T1000 (cell line): ENCODE measurements at places on chromosomes 2 and 18.

- no peak for DNase-seq
Observed at GRCh38 chr2:4140281-4140970, 437.1 kb downstream of the DCDC2C start.

GRCh38 chr18:59907660-59908059 is 7.9 kb downstream of the PMAIP1 start:
- no peak for DNase-seq

GRCh38 chr2:191521608-191522208 is 156.2 kb upstream of the NABP1 start:
- DNase-seq: no peak

DNA sequence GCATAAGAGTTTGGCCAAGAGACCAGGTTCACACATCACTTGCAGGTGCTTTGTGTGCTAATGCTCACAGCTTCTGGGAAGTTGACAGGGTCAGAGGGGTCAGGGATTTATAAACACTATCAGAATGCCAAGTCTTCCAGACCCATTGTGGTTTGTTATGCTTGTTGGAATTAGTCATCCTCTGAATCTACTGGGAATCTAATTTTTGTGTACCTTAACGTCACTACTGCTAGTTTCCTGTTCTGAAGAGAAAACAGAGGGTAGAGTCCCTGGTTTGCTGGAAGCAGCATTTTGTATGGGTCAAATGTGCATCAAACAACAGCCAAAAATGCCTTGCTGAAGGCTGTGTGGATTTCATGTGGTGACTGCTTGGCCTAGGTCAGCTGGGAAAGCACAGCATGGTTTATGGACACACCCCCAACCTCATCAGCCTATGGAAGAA is 33.3 kb downstream of the ANTXR1 start:
- peak; percentile 6 for DNase-seq

- no peak for DNase-seq
Observed at GRCh38 chr2:221753401-221753800, 181.3 kb upstream of the EPHA4 start.

GRCh38 chr2:168541858-168542257 is 85.8 kb downstream of the CERS6 start:
- no peak for DNase-seq

DNA sequence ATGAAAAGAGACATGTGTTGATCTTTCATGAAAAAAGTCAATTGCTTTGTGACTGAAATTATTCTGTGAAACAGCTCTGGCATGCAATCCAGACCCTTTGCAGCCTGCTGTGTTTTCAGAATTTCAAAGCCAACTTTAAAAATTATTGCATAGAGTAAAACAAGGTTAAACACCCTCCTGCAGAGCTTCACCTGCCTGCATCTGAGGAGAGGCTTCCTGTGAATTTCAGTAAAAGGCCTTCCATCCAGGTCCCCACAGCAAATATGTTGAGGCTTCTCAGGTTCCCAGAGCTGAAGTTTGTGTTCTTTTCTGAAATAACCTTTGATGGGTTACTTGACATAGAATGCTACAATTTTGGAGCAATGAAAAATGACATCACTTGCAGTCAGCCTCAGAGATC is 4.1 kb downstream of the XIRP2 start:
- DNase-seq: no peak

GRCh38 chr2:234279637-234280036 is 217.2 kb downstream of the ARL4C start:
- no peak for DNase-seq

- no peak for DNase-seq
Observed at GRCh38 chr2:42926434-42927333, 134.3 kb upstream of the HAAO start.

- DNase-seq: no peak
Observed at GRCh38 chr2:1968988-1969700, 224.8 kb upstream of the PXDN start.

DNA sequence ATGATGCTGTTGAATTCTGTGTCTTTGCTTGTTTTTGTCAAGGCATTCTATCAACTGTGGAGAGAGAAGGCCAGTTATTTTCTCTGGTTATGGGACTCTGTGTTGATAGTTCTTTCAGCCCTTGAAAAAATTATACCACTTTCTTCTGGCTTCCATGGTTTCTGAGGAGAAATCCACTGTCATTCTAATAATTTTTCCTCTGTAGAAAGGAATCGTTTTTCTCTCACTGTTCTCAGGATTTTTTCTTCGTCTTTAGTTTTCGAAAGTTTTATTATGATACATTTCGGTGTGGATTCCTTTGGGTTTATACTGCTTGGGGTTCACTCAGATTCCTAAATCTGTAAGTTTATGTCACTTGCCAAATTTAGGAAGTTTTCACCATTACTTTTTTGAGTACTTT is 6.6 kb downstream of the GALNT1 start:
- DNase-seq: no peak

DNA sequence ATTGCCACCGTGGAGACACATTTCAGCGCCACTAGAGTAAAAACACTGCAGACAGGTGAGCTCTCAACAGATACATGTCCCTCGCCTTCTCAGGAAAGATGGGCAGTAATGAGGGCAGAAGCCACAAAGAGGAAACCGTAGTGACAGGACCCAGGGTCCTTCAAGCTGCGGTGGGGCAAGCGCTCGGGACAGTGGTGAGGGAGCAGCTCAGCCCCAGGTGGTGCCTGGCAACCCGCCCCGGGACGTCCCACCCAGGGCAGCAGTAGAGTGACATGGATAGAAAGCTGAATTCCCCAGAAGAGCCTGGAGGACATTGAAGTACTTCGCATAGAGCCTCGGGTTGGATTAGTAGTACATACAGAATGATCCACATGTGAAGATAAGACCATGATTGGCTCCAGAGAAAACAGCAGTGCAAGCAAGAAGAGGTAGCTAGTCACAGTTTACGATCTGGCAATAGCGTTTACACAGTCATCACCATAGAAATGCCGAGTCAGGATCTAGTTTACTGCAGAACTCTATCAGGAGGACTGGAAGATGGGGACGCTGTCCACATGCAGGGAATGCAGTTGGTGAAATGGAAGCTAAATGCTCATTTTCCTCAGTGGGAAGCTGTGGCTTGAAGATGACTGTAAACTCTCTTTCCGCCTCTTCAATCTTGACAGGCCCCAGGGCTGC is 37.4 kb upstream of the ALPP start:
- DNase-seq: no peak

- DNase-seq: no peak
Observed at GRCh38 chr2:235098269-235098668, 146.5 kb downstream of the SH3BP4 start.

DNA sequence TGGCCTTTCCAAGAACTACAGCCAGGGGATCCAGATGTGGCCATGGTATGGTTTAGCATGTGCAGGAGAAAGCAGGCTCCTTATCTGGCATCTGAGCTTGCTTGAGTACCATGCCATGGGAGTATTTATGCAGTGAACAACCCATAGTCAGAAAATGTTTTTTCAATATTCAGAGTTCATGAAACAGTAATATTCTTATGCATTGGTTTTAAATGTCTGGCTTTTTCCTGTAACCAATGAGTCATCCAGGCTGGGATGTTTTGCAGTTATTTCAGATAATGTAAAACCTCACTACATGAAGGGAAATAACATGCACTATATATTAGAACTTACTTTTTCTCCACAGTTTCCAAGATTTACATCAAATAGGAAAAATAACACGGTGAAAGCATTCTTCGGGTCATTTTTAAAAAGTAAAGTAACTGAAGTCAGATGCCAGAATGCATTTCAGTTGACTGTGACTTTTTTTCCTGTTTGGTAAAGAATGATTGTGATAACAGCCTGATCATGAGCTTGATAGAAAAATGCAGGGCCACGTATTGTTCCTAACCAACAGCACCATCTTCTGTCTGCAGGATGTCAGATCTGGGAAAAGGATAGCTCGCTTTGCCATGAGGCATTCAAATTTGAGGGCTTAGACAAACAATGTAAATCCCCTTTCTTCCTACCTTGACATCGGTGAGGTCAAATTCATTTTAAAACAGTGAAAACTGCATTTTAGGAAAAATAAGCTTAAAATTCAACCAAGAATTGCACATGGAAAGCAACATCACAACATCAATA is 152.8 kb downstream of the DSC3 start:
- no peak for DNase-seq

GRCh38 chr2:109268916-109269315 is 139.9 kb downstream of the SH3RF3 start:
- no peak for DNase-seq

- DNase-seq: no peak
Observed at GRCh38 chr2:127017548-127017947, 89.4 kb downstream of the BIN1 start.

GRCh38 chr2:13545320-13545719 is 828.6 kb downstream of the TRIB2 start:
- DNase-seq: no peak

GRCh38 chr18:5969989-5970403 is 74.7 kb upstream of the TMEM200C start:
- no peak for DNase-seq

- no peak for DNase-seq
Observed at GRCh38 chr2:214076527-214076926, 334.3 kb upstream of the VWC2L start.

GRCh38 chr2:12487253-12488004 is 229.3 kb upstream of the TRIB2 start:
- DNase-seq: no peak

DNA sequence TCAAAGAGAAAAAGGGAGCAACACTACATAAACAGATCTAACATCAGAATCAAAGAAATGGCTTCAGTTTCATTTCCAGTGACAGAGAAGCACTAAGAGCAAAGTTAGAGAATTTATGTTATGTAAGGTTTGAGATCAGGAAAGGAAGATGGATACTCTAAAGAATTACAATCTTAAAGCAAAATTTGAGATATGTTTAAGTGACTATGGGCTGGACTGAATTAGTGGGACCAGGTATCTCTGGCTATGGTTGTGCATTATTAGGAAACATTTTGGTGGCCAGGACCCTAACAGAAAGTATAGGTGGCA is 208.2 kb downstream of the CCDC178 start:
- DNase-seq: no peak
